Nephron progenitor cell (in vitro differentiated cells): ENCODE measurements at places on chromosomes 3 and 15.
A peak's percentile ranks its signal among the peaks of the same experiment; 100 is the strongest.

- H3K4me3 ChIP-seq, result no peak overlapping the region
- H3K36me3 ChIP-seq, result no peaks in the 10 kb centered on the region
- H3K4me1 ChIP-seq, result no peaks in the 10 kb centered on the region
- DNase-seq, result peak; percentile 60
These were observed 184.1 kb downstream of the ADAMTSL3 start for GRCh38 chr15:83837945-83838571.

GRCh38 chr15:29568840-29569532, 253.3 kb downstream of the TJP1 start:
- H3K36me3 ChIP-seq, result no peaks in the 10 kb centered on the region
- peaks cover 66% of the 10 kb centered on the region for H3K27me3 ChIP-seq
- peak overlapping the region; percentile 82 for H3K4me3 ChIP-seq
- DNase-seq, result peak; percentile 27

- H3K36me3 ChIP-seq, result no peaks in the 10 kb centered on the region
- no peak overlapping the region for H3K4me3 ChIP-seq
- DNase-seq, result no peak
- H3K4me1 ChIP-seq, result peaks cover 28% of the 10 kb centered on the region
- no peak overlapping the region for H3K27ac ChIP-seq
These were observed 108.9 kb downstream of the MECOM start for GRCh38 chr3:169554611-169555010.

DNA sequence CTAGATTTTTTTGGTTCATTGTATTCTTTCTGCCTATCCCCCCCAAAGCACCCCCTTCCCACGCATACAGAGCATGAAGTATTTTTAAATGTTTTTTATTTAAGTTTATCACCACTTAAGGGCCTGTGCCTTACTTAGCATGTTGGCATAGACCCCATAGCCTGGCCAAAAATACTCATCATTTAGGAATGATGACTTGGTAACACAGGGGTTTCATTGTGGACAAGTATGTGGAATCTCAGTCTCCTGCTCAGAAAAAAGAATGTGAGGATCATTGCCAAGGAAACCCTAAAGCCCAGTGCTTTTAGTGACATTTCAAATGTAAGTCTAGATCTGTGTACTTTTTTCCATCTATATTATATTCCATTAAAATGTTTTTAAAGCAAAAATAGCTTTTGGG, 146.3 kb downstream of the ALCAM start:
- no peak for DNase-seq
- H3K36me3 ChIP-seq, result no peaks in the 10 kb centered on the region
- H3K27me3 ChIP-seq, result no peaks in the 10 kb centered on the region
- H3K4me3 ChIP-seq, result no peak overlapping the region
- no peak overlapping the region for H3K27ac ChIP-seq
- H3K4me1 ChIP-seq, result peaks cover 12% of the 10 kb centered on the region

- DNase-seq, result no peak
- no peaks in the 10 kb centered on the region for H3K4me1 ChIP-seq
- no peak overlapping the region for H3K4me3 ChIP-seq
- no peak overlapping the region for H3K27ac ChIP-seq
These were observed 25.3 kb downstream of the MYO9A start for GRCh38 chr15:72092691-72093090.

DNA sequence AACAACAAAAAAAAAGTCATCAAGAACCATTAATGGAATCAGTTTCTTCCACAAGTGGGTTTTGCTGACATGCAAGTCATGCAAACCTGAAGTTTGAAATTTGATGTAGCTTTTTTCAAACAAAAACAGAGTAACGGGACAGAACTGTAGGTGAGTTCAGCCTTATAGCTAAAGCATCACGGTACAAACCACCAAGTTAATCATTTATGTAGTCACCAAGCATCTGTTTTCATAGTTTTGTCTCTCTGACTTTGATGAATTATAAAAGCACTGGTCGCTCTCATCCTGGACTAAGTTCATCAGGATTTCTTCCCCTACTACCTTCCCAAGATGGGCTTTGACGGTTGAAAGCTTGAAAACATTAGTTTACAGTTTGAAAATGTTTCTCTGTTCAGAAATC, 117.0 kb upstream of the SAMMSON start:
- no peaks in the 10 kb centered on the region for H3K27me3 ChIP-seq
- H3K4me3 ChIP-seq, result no peak overlapping the region
- no peak overlapping the region for H3K27ac ChIP-seq
- no peak for DNase-seq
- H3K4me1 ChIP-seq, result peaks cover 25% of the 10 kb centered on the region

- no peak overlapping the region for H3K27ac ChIP-seq
- no peak for DNase-seq
- H3K36me3 ChIP-seq, result no peaks in the 10 kb centered on the region
- H3K4me1 ChIP-seq, result peaks cover 13% of the 10 kb centered on the region
- no peak overlapping the region for H3K4me3 ChIP-seq
- no peaks in the 10 kb centered on the region for H3K27me3 ChIP-seq
These were observed 353.2 kb upstream of the ATP11B start for GRCh38 chr3:182440101-182440500.

DNA sequence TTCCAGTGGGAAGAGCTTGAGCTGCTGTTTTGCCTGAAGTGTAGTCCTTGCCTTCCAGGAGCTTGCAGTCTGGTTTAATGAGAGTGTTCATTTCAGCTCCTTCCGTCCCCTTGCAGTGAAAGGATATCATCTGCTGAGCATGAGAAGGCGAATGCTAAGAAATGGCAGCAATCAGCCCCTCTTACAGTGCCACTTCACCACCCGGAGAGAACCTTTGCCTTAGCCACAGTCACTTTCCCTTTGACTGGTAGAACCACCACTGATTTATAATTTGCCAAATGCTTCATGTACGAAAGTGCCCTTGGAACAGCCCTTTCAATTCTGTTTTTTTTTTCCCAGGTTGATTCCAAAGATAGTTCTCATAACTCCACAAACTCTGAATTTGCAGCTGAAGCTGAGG, 11.5 kb downstream of the TATDN2 start:
- H3K4me1 ChIP-seq, result peaks cover 25% of the 10 kb centered on the region
- H3K27ac ChIP-seq, result no peak overlapping the region
- no peak for DNase-seq

DNA sequence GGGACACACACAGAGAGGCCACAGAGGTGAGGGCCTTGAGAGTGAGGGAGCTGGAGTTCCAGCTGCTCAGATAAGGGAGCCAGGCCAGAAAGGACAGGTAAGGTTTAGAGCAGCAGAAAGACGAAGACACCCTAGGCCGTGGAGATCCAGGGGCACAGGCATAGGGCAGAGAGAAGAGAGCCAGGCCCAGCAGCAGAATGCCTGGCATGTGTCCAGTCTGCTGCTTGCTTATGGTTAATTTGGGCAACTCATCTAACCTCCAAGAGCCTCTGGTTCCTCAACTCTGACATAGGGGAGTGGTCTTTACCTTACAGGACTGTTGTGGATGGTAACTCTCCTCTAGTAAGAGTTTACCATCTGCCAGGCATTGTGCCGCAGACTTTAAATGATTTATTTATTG, 35.9 kb downstream of the STARD5 start:
- peaks cover 9% of the 10 kb centered on the region for H3K27me3 ChIP-seq
- no peak overlapping the region for H3K4me3 ChIP-seq
- DNase-seq, result no peak
- H3K27ac ChIP-seq, result no peak overlapping the region
- no peaks in the 10 kb centered on the region for H3K36me3 ChIP-seq

DNA sequence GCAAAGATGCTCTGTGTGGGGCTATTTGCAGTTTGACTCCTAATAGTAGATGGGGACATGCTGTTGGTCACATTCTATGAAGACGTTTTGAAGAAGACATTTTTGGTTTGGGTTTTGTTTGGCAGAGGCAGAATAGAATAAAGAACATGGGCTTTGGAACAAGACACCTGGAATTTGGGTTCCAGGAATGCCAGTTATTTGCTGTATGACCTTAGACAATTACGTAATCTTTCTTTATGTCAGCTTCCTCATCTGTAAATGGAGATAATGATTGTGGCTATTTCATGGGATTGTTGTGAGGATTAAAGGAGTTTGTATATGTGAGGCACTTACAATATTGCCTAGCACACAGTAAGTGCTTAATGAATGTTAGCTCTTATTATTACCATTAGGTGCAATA, 91.6 kb downstream of the MESD start:
- H3K27ac ChIP-seq, result no peak overlapping the region
- H3K4me3 ChIP-seq, result no peak overlapping the region
- H3K27me3 ChIP-seq, result peaks cover 8% of the 10 kb centered on the region
- H3K36me3 ChIP-seq, result peaks cover 16% of the 10 kb centered on the region

DNA sequence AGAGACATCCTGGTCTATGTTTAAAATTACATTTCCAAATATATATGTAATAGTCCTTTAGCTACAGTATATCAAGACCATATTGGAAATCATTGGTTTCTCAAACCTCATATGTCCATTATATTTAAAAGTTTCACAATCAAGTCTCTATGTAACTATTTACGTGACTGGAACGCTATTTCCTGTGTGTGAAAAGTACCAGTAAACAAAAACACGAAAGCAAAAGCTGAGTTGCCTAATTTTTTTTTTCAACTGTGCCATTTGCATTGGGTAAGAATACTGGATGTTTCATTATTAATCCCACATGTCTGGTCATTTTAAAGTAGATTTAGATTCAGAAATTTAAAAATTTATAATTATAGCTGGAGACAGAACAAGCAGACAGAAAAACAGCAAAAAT, 381.4 kb downstream of the TBC1D5 start:
- no peaks in the 10 kb centered on the region for H3K36me3 ChIP-seq
- no peak overlapping the region for H3K4me3 ChIP-seq
- DNase-seq, result no peak
- no peaks in the 10 kb centered on the region for H3K4me1 ChIP-seq
- H3K27ac ChIP-seq, result no peak overlapping the region
- peaks cover 2% of the 10 kb centered on the region for H3K27me3 ChIP-seq

DNA sequence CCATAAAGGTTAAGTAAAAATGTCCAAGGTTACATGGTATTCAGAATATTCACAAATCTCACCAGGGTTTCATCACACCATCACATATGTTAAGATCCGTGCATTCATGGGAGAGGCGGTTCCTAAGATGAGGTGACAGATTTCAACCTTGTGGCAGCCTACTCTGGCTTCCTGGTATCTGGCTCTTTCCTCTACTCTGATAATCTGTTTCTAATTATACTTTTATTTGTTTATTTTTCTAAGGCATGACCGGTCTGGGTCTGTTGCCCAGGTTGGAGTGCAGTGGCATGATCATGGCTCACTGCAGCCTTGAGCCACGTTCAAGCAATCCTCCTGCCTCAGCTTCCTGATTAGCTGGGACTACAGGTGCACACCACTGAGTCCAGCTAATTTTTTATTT, 34.4 kb downstream of the RAF1 start:
- H3K27ac ChIP-seq, result no peak overlapping the region
- H3K36me3 ChIP-seq, result peaks cover 26% of the 10 kb centered on the region
- no peak for DNase-seq
- peaks cover 19% of the 10 kb centered on the region for H3K4me1 ChIP-seq

- H3K4me1 ChIP-seq, result no peaks in the 10 kb centered on the region
- no peak overlapping the region for H3K4me3 ChIP-seq
- peak overlapping the region; percentile 12 for H3K27ac ChIP-seq
- no peaks in the 10 kb centered on the region for H3K36me3 ChIP-seq
These were observed 97.9 kb downstream of the NAALADL2 start for GRCh38 chr3:174957081-174957480.
